PC-3 (cell line): ENCODE measurements at places on chromosomes 1 and 21. TPM values are rescaled to one million over a fixed set of nuclear protein-coding genes. Genes with fewer than 3 reads are reported as not detected.

DNA sequence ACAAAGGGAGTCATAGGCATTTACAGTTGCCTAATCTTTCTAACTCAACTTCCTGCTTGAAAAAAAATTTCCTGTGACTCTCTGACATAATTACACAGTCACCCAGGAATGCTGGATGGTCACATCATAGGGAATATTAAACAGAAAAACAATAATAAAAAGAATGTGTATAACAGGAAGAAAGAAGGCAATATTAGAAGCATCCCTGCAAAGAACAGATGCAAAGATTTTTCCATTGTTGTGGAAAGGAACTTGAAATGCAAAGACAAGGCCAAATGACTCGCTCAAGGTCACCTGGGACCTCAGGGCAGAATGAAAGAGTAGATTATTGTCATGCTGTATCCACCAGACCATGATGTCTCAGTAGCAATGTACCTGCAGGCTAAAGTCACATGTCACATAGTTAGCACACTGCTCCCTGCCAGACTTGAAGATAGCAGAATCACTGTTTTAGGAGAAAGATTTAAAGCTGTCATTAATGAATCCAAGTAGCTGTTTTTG is 184.3 kb downstream of the CYYR1 start:
- peak; percentile 89 for DNase-seq

- DNase-seq: no peak
Observed at GRCh38 chr1:119308130-119308700, 60.4 kb upstream of the HAO2 start.

DNA sequence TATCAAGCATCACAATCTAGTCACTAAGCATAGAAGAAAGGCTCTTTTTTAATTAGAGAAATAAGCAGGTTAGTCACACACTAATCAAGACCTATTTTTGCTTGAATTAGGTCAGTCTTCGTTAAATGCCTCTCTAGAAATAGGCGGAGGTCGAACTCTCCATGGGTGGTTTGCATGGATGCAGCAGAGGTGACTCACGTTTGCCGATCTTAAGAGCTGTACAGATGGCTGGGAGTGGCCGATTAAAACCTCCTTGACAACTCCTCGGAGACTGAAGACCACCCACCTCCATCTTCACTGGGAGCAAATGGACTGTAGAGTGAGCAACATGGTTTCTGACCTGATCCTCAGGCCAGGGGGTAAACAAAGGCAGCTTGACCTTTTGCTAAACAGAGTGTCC is 249.3 kb downstream of the ZNF648 start:
- no peak for DNase-seq

GRCh38 chr1:33357099-33357498 is 36.2 kb upstream of the A3GALT2 start:
- DNase-seq: no peak

GRCh38 chr1:211345719-211346118 is 19.1 kb downstream of the TRAF5 start:
- no peak for DNase-seq

GRCh38 chr1:161115132-161115711 is 2.6 kb downstream of the PFDN2 start:
- DNase-seq: peak; percentile 99

DNA sequence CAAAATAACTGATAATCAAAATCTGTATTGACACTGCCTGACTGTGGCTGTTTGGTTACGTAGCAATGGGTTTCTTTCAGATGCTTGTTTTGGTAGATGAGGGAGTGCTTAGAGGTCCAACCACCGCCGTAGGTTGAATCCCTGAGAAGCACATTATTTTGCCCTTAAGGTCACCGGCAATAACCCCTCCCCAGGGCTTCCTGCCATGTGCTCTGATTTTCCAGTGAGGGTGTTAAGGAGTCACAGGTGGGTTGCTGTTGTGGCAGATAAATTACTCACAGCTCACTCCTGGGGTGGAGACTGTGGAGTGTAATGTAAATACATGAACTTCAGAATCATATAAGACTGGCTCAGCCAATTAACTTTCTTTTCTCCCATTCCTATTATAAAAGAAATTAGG is 81.5 kb upstream of the ZP4 start:
- DNase-seq: no peak

DNA sequence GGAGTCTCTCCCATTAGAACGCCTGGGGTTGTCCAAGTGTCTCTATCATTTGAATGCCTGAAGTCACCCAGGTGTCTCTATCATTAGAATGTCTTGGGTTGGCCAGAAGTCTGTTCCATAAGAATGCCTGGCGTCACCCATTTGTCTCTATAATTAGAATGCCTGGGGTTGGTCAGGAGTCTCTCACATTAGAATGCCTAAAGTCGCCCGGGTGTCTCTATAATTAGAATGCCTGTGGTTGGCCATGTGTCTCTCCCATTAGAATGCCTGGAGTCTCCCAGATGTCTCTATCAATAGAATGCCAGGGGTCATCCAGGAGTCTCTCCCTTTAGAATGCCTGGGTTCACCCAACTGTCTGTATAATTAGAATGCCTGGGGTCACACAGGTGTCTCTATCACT is 54.5 kb downstream of the RNF187 start:
- DNase-seq: no peak

- peak; percentile 44 for DNase-seq
Observed at GRCh38 chr1:185566995-185567394, 167.2 kb upstream of the HMCN1 start.

DNA sequence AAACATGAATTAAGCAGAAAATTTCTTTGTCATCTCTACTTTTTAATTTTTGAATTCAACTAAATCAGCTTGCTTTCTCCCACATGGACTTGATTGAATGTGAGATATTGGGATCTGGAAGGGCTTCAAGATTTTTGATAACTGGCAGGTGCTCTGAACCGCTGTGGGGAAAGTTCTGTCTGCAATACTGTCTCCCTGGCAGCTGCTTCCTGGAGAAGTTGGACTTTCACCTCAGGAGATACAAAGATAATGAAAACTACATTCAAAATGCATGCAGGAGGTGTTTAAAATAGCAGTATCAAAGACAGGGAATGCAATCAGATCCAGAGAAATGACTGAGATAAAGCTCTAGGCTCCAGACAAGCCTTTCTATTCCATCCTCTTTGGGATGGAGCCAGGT is 338.3 kb downstream of the NEGR1 start:
- no peak for DNase-seq

DNA sequence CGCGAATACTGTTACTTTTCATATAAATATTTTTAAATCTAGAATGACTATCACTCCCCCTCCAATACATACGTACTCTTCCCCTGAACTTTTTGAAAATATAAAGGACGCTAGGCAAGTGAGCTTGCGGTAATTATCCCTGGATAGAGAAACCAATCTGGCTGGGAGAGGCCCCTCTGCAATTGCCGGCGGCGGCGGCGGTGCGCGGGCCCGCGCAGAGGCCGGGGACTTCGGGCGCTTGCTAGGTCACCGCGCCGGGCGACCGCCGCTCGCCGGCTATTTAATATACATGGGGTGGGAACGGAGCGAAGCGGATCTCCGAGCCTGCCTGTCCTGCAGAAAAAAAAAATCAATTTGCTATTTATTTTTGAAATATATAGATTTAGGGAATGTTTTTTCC is 416.3 kb upstream of the ESRRG start:
- DNase-seq: no peak

GRCh38 chr1:3483380-3483779 is 28.9 kb downstream of the ARHGEF16 start:
- DNase-seq: no peak

GRCh38 chr21:31660259-31660565 is 719 bp downstream of the SOD1 start:
- DNase-seq: peak; percentile 21

Gene DMRTA2
- not detected in 2 replicates for total RNA-seq

Gene DPT
- total RNA-seq: not detected in 2 replicates

Gene SMIM1
- total RNA-seq: 10.8 and 14.3 TPM in 2 replicates

Gene KCNA3
- not detected in 2 replicates for total RNA-seq

Gene CTSE
- total RNA-seq: 0.51 TPM in 1 of 2 replicates, not detected in the other

Gene ODF2L
- total RNA-seq: 18.3 and 21.8 TPM in 2 replicates

Gene KCNK1
- total RNA-seq: 31.1 and 34.7 TPM in 2 replicates

Gene SH3D21
- 11.3 and 16.4 TPM in 2 replicates for total RNA-seq

Gene ATP1A4
- 0.04 TPM in 1 of 2 replicates, not detected in the other for total RNA-seq

Gene GPR153
- 98.7 and 113 TPM in 2 replicates for total RNA-seq

Gene ADORA1
- 1.4 and 3.9 TPM in 2 replicates for total RNA-seq

Gene CELA3A
- total RNA-seq: not detected in 2 replicates
